Stimulated activated CD4-positive, alpha-beta T cell treated with anti-CD3 and anti-CD28 coated beads, Interleukin-15, amount 100 ng/mL, for 24 hours (primary cell): ENCODE measurements at places on chromosomes 7 and 10.

DNA sequence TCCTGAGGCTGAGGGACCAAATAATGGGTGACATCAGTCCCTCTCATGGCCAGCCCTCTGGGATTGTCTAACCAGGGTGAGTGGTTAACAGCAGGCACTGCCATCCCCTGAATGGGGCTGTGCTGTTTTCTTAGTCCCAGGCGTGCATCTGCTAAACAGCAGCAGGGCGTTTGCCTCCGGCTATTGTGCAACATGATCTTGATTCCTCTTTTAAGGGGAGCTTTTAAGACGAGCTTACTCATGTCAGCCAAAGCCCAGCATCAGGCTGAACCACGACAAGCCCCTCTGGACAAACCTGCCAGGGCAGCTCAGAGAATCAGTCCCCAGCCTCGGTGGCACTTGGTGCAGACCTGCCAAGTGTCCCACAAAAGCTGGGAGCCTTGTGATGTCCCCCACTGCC, 16.2 kb upstream of the IGFBP3 start:
- DNase-seq, result no peak

DNA sequence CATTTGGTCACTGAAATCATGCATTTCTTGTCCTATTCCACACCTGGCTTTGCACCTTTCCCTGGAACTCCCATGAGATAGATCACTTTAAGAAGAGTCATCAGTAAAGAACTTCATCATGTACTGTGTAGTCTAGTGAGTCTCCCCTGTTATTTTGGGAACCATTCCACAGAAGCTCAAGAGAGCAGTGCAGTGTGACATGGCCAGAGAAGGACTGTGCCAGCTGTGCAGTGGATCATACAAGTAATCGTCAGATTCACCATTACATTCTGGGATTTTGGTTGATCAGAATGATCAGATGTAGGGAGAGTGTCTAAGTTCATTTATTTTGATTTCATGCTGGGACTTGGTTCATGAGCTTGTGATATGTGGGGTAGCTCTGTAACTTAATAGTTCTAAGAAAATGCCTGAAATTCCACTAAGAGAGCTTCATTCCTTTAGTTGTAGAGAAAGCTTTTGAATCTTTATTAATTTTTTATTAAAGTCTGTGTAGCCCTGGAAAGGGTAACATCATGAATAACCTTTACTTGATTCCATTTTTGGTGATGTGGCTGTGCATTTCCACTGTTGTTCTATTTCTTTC, 166.8 kb downstream of the SUGCT start:
- DNase-seq, result no peak

GRCh38 chr7:110043519-110043918, 1047.4 kb upstream of the LRRN3 start:
- DNase-seq, result no peak

DNA sequence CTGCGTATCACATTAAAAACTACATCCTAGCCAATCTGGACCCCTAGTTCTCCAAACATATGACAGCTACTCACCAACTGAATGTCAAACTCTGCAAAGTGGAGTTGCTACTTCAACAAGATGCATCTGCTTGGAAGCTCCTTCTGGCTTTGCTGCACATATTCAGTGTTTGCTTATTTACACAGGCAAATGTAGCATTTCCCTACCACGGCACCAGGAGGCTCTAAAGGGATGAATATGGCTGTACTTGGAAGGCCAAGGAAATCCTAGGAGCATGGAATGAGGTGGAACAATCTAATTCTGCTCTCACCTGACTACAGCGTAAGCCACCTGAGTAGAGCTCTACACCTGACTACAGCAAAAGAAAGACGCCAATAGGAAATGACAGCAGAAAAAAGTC, 39.7 kb downstream of the MTPAP start:
- no peak for DNase-seq

- DNase-seq, result no peak
Measured at GRCh38 chr7:40315277-40315676, 180.5 kb downstream of the SUGCT start.

- no peak for DNase-seq
Measured at GRCh38 chr10:12381536-12382156, 32.3 kb downstream of the CAMK1D start.

DNA sequence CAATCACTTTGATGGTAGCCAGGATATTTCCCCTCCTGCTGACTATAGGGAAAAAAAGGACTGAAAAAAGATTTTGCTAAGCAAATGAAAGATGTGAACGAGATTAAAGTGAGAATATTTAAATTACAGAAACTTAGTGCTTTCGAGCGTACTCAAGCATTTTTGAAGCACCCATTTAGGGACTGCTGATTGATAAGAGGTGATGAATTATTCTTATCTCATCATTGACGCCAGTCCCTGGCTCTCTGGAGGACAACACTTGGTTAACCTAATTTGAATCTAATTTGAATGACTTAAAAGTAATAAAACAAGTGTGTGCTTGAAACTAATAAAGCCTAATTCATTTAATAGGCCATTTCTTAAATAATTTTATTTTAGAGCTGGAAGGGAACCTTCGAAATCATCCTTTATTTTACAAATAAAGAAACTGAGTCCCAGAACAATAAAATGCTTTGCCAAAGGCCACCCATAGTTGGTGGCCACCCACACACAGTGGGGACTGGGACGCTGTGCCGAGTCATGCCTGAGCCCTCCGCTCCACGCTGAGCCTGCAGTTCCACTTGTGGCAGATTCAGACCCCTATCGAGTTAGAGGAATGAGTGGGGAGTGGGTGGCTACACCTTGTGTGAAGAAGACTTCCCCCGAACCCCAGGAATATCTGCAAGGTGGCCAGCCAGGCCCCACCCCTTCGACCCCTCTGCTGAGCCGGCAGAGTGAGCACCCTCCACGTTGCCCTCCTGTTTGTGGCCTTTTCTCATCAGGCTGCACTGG, 61.1 kb upstream of the SAMD8 start:
- DNase-seq, result no peak

- DNase-seq, result no peak
Measured at GRCh38 chr10:124668517-124669051, 75.6 kb downstream of the FAM53B start.

DNA sequence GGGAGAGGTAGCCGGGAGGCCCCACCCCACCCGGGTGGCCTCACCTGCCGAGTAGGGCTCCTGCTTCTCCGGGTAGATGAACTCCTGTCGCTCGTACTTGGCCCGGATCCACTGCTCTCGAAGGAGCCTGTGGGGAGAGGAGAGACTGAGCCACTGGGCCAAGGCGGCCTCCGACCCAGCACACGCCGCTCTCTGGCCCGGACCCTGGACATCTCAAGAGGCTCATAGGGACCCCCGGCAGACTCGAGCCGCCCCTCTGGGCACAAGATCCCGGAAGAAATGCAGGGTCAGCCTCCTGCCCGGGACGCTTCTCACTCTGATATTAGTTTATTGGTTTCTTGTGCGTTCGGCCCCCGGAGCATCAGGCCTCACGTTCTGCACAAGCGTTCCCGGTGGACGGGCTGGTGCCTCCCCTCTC, 34.5 kb downstream of the ADAP1 start:
- peak; percentile 3 for DNase-seq

GRCh38 chr7:14309432-14309831, 320.0 kb upstream of the ETV1 start:
- no peak for DNase-seq

GRCh38 chr10:7170626-7171322, 240.1 kb downstream of the SFMBT2 start:
- DNase-seq, result no peak

GRCh38 chr7:149125189-149125862, 798 bp downstream of the ZNF425 start:
- DNase-seq, result no peak

DNA sequence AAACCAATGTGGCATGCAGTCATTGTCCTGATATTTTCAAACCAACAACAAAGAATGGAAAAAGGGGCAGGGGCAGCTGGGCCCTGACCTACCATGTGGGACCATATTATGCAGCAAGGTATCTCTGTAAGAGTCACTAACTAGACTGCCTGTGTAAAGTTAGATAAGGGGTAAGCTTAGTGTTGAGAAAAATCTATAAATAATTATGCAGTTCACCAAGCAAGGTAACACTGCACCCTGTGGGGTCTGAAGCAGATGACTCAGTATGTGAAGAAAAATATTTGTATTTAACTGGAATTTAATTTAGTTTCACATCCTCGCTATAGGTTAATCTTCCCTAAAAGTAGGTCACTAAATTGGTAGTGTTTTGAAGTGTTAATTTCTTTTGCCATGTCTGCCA, 99.3 kb downstream of the PPP1R3A start:
- no peak for DNase-seq

DNA sequence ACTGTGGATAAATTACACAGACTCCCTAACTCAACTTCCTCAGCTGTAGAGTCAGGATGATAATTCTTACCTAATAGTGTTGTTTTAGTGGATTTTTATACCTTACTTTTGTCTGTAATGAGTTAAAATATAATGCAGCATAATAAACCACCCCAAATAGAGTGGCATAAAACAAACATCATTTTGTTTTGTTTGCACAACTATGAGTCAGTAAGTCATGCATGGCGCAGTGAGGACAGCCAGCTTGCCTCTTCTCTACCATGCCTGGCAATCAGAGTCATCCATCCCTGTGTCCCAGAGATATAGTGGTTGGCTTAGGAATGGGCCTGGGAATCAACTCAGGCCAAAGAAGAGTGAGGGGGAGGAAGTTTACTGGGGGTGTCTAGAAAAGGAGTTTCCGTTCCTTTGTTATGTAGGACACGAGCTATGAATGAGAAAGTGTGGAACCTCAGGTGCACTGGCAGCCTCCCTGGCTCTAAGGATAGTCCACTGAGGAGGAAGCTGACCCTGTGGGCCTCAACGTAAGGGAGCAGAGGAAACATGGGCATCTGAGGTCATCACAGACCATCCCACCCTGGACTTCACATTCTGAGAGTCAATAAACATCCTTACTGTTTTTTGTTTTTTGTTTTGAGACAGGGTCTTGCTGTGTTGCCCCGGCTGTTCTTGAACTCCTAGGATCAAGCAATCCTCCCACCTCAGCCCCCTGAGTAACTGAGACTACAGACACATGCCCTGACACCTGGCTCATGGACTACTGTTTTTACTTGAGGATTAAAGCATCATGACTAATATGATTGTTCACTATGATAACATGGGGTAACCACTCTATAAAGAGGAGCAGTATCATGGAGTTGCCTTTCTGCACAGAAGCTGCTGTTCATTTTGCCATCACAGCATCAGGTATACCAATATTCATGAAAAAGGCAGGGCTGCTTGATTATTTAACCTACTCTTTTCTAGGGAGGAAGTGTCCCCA, 21.0 kb upstream of the GRB10 start:
- no peak for DNase-seq

GRCh38 chr10:129193148-129193547, 273.9 kb upstream of the MGMT start:
- peak; percentile 23 for DNase-seq

DNA sequence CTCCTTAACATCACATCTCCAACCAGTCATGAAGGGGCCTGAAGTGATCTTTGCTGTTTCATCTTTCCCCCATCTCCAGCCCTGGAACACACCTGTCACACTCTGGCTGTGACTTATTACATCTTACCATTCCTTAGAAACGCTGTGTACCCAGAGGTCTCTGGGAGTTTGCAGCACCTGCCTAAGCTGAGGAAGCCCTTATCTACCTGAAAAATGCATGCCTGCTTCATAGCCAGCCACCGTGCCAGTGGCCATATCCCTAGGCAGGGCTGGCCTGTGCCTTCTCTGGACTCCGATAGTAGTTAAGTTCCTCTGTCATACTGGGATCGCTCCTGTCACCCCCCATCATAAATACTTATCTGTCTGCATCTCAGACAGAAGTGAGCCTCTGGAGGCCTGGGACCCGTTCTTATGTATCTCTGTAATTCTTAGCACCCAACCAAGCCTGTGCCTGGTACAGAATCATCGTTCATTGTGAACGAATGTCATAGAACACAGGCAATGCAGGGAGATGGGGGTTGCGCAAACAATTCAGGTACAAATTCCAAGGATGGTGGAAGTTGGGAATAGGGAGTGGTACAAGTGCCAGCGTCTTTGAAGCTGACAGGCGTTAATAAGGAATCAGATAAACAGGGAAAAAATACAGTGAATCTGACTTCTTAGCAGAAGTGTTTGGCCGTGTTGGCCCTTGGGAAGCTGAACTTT, 254.6 kb downstream of the CAMK1D start:
- no peak for DNase-seq

DNA sequence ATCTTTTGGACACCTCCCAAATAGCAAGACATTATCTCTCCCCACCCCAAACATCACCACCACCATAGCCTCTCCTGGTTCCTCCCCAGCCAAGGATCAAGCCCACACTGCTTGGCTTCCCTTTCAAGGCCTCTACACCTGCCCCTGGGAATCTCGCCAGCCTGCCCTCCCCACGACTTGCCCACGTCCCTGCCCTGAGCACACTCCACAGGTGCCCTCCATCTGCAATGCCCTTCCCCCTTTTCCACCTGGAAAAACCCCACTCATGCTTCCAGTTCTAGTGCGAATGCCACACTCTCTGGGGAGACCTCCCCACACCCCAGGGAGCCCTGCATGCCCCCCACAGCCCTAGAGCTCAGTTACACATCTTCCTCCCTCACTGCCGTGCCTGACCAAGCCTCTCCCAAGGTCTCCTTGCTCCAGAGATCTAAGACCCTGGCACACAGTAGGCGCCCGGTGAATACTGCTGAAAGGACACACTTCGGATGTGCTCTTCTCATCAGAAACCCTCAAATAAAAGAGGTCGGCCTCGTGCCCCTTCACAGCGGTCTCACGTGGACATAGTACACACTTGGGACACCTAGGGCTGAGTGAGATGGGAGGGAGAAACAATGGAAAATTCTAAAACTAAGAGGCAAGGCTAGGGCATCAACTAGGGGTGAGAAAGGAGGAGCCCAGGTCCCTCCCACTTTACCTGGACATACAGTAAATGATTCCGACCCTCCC, 91.4 kb downstream of the DLG5 start:
- DNase-seq, result no peak

GRCh38 chr10:75037171-75038153, 74.0 kb upstream of the SAMD8 start:
- DNase-seq, result no peak

GRCh38 chr7:50667789-50668226, 102.6 kb upstream of the DDC start:
- no peak for DNase-seq

DNA sequence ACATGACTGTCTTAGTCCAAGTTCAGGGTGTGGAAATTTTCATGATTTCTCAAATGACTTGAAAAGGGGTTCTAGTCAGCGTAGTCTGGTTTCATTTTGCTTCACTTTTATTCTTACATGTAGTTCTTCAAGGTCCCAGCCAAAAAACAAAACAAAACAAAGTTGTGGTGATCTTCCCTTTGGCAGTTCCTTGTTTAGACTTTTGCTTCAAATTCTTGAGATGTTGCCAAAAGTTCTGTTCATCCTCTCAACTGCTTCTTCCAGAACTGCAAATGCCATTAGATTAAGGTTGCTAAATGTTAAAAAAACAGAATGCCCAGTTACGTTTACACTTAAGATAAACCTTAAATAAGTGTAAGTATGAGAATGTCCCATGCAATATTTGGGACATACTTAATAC, 370.8 kb upstream of the LRRTM3 start:
- no peak for DNase-seq

GRCh38 chr7:31054608-31055278, 2.6 kb downstream of the ADCYAP1R1 start:
- no peak for DNase-seq

- DNase-seq, result no peak
Measured at GRCh38 chr7:48832303-48832845, 92.0 kb upstream of the CDC14C start.

GRCh38 chr10:125257521-125258108, 97.3 kb upstream of the CTBP2 start:
- no peak for DNase-seq
